ENCODE measurements at places on chromosomes 1 and 21. TPM values are rescaled to one million over a fixed set of nuclear protein-coding genes. Genes with fewer than 3 reads are reported as not detected.

Gene CDK18
- total RNA-seq, result 12.1 TPM

Gene UMODL1
- total RNA-seq, result not detected

Gene PLEKHG5
- total RNA-seq, result 24.3 TPM

Gene OPRD1
- 0.21 TPM for total RNA-seq

Gene OR10Z1
- total RNA-seq, result not detected

Gene LCE2B
- not detected for total RNA-seq

Gene TCEA3
- 6.8 TPM for total RNA-seq

Gene SLC2A5
- total RNA-seq, result not detected

Gene CAPN9
- total RNA-seq, result 0.04 TPM

Gene OR14K1
- total RNA-seq, result not detected

Gene S100A1
- total RNA-seq, result 2.0 TPM

Gene AIRE
- total RNA-seq, result 0.17 TPM

Gene FCRL4
- total RNA-seq, result not detected

Gene PTBP2
- total RNA-seq, result 8.1 TPM

Gene SYT2
- under 0.01 TPM for total RNA-seq

Gene SH2D2A
- total RNA-seq, result 2.3 TPM

Gene TRIM46
- 9.1 TPM for total RNA-seq

Gene TFF1
- total RNA-seq, result not detected

Gene RPTN
- not detected for total RNA-seq

Gene FCRL1
- not detected for total RNA-seq

Gene AMY1B
- not detected for total RNA-seq

Gene OR2L3
- total RNA-seq, result not detected

Gene PAPPA2
- 6.9 TPM for total RNA-seq

Gene B3GALT5
- 4.3 TPM for total RNA-seq

Gene CYB5RL
- 6.6 TPM for total RNA-seq

Gene ASCL5
- total RNA-seq, result not detected

Gene RHD
- not detected for total RNA-seq

Gene TMPRSS2
- total RNA-seq, result 8.2 TPM

Gene TIE1
- 6.5 TPM for total RNA-seq

Gene NLRP3
- total RNA-seq, result 1.5 TPM

Gene ATP6V0B
- 298 TPM for total RNA-seq

Gene FCRL5
- not detected for total RNA-seq

Gene ST6GALNAC5
- 10.8 TPM for total RNA-seq

Gene MR1
- total RNA-seq, result 2.5 TPM

Gene ADORA1
- total RNA-seq, result 7.0 TPM

Gene HES3
- not detected for total RNA-seq

Gene CFH
- total RNA-seq, result 0.89 TPM

Gene SAMD11
- 2.3 TPM for total RNA-seq

Gene HDAC1
- 85.7 TPM for total RNA-seq

Gene SMIM1
- not detected for total RNA-seq

Gene E2F2
- 0.13 TPM for total RNA-seq

Gene AMY1C
- not detected for total RNA-seq

Gene RBM15
- 28.2 TPM for total RNA-seq

Gene ABCG1
- 5.4 TPM for total RNA-seq

Gene CA6
- not detected for total RNA-seq

Gene OLIG2
- total RNA-seq, result not detected

Gene CYP2J2
- 1.9 TPM for total RNA-seq

Gene KLF17
- not detected for total RNA-seq

Gene RAVER2
- 11.8 TPM for total RNA-seq

Gene DFFB
- total RNA-seq, result 6.0 TPM

Gene NUDT4B
- total RNA-seq, result 25.3 TPM

Gene PTAFR
- 1.8 TPM for total RNA-seq

Gene LRRC39
- total RNA-seq, result 0.08 TPM

Gene SGIP1
- 6.9 TPM for total RNA-seq

Gene HLX
- 0.68 TPM for total RNA-seq

Gene TRIM45
- 7.4 TPM for total RNA-seq

Gene CD84
- not detected for total RNA-seq
